ENCODE measurements at places on chromosomes 2 and 18.

DNA sequence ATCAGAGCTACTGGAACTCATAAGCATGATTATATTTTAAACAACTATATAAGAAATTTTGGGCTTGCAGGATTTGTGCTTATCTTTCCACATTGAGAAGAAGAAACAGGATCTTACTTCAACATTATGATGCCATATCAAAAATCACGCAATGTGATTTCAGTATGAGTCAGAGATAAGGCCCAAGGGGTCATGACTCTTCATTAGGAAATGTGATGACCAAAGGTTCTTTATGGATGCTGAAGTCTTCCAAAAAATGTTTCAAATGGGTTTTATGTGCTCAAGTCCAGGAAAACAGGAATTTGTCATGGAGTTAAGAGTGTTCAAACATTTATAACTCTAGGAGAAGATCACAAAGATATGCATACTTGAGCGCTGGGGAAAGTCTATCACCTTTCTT, 7.8 kb upstream of the SERPINB2 start:
- no peak for DNase-seq

DNA sequence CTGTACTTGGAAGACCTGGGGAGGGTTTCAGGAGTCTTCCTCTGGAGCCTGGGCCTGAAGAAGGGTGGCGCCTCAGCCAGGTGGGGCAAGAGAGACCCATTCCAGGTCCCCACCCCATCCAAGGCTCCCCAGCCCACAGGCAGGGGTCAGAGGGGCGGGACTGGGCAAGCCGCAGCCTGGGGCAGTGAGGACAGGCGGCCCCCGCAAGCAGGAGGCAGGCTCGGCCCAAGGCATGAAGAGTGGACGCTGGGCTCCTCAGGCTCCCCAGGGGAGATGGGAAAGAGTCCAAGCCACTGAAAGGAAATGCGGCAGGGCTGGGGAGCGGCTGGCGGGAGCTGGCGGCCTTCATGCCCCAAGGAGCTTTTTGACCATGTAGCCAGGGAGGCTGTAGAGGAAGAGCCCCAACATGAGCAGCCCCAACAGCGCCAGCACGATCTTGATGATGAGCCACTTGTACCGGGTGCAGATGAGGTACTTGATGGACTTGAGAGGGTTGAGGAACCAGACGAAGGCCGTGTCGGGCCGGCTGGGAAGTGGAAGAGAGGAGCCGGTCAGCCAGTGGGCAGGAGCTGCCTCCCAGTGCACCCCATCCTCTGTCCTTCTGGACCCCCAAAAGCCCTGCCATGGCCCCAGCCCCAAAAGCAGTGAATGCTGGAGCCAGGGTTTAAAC, 20.1 kb downstream of the OTOF start:
- DNase-seq = no peak

DNA sequence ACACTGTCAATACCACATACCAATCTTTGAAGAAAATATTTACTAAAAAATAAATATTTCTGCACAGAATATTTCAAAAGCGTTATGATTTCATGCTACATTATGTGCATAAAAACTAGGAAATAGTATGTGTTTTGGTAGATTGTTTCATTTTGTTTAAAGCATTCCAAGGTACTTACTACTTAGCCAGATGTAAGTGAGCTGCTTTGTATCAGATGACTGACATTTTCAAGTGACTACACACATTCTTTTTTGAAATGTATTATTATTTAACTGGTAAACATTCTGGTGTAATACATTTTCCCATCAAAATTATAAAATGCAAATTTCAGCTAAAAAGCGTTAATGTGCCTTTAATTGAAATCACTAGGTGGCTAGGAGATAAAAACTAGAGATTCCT, 21.5 kb downstream of the GCA start:
- no peak for DNase-seq

GRCh38 chr18:54916507-54916906, 42.8 kb downstream of the CCDC68 start:
- no peak for DNase-seq

GRCh38 chr2:160609346-160609745, 115.7 kb upstream of the RBMS1 start:
- DNase-seq = no peak

DNA sequence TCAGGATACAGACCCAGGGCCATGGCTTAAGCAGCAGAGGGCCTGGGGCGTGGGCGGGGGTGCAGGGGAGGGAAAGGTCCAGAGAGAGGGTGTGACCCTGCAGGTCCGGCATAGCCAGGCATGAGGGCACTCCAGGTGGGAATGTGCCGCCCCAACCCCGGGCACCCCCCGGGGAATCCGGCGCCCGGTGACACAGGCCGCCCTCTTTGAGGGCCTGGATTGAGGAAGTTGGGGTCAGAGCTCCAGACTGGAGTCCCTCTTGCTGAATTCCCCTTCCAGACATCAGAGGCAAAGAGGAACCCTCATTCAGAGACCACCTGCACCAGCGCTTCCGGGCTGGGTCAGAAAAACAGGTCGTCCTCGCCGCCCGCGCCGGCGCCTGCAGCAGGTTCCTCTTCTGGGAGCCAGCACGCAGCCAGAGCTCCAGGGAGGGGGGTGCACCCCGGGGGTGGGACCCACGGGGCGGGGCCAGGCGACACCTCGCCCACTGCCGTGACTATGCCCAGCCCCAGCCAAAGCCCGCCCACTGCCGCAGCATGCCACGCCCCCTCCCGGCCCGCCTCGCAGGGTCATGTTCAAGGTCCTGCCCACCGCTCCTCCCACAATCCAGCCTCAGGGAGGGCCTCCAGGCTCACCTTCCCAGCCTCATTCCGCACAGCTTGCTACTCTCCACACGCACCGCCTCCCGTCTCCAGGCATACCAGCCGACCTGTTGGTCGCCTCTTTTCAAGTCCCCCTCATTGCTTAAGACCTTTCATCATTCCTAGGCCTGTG, 98.3 kb upstream of the ID2 start:
- peak; percentile 44 for DNase-seq

- no peak for DNase-seq
Measured at GRCh38 chr2:211877061-211877460, 661.5 kb downstream of the ERBB4 start.

DNA sequence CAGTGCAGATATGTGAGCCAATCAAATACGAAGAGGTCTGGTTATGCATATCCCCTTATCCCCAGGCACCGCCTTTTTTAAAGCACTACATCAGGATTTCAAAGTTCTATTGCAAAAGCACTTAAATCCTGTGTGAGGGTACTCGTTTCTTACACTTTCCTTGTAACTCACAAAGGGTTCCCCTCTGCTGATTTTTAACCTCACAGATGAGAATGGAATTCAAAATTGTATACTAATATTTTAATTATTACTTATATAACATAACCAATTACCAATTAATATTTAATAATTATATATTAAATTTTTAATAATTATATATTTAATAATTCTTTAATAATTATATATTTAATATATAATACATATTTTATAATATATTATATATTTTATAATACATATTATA, 126.2 kb upstream of the MAPRE2 start:
- DNase-seq = no peak

GRCh38 chr2:173436088-173436487, 81.4 kb downstream of the CDCA7 start:
- DNase-seq = no peak

GRCh38 chr2:55282110-55282917, 13.3 kb upstream of the MTIF2 start:
- peak; percentile 36 for DNase-seq

DNA sequence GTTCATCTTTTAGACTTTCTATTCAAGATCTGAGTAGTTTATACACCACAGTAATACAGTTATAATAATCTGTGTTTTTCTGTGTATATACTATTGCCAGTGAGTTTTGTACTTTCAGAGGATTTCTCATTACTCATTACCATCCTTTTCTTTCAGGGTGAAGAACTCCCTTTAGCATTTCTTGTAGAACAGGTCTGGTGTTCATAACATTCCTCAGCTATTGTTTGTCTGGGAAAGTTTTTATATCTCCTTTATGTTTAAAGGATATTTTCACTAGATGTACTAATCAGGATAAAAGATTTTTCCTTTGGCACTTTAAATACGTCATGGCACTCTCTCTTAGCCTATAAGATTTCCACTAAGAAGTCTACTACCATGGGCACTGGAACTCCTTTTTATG, 705.5 kb downstream of the SLC4A3 start:
- no peak for DNase-seq

GRCh38 chr2:63544017-63544627, 44.2 kb downstream of the WDPCP start:
- DNase-seq = no peak

- no peak for DNase-seq
Measured at GRCh38 chr18:75544051-75544481, 116.6 kb upstream of the SMIM21 start.

DNA sequence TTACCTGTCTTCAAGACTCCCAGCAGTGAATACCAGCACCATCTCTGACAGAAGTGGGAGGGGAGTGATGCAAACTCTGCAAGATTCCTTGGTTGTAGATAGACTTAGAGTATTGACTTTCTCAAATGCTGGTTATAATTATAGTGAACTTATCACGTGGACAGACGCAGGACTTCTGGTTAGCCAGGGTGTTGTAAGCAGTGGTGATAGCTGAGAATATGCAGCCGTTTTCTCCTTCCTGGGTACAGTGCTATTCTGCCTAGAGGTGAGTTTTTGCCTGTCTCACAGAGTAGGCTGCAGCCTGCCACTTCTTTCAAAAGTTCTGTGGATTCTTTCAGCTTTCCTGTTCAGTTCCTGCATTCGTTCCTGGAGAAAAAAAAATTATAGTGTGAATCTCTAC, 733 bp upstream of the CXCR2 start:
- no peak for DNase-seq

DNA sequence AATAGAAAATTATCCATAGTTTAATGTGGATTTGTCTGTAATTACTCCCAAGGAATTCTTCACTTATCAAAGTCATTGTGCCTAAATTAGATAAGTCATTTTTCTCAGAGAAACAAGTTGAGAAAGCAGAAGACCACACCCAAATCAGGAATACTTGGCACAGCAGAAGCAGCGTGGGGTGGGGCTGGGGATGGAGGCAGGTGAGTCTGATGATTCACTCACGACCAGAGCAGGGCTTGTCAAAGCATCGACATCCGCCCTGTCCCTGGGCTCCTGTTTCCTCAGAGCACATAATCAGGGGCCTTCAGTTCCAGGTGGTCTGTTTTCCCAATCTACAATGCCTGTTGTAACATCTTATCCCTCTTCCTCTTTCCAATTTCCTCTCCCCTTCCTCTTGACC, 31.5 kb upstream of the COLEC12 start:
- DNase-seq = no peak

DNA sequence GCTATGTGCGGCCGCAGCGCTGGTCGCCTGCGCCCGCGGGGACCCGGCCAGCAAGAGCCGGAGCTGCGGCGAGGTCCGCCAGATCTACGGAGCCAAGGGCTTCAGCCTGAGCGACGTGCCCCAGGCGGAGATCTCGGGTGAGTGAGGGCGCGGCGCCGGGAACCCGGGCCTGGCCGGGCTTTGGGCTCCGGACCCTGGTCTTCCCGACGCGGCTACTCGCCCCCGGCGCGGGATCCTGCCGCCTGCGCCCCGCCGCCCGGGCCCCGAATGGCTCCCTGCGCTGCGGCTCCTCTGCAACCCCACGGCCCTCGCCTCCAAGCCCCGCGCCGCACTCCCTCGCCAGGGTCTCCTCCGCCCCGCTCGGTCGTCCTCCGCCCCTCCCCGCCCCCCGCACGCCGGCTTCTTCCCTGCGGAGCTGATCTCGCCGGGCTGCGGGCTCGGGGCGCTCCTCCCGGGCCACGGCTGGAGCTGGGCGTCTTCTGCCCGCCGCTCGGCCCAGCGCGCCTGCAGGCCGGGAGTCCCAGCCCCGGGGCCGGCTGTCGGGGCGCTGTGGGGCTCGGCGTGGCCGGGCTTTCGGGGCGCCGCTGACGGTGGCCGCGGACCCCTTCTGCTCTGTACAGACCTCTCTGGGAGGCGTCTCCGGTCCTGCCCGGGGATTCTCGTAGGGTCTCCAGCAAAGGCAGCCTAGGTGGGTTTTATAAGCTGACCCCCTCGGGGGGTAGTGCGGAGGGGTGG, 652 bp downstream of the GPC1 start:
- DNase-seq = no peak

DNA sequence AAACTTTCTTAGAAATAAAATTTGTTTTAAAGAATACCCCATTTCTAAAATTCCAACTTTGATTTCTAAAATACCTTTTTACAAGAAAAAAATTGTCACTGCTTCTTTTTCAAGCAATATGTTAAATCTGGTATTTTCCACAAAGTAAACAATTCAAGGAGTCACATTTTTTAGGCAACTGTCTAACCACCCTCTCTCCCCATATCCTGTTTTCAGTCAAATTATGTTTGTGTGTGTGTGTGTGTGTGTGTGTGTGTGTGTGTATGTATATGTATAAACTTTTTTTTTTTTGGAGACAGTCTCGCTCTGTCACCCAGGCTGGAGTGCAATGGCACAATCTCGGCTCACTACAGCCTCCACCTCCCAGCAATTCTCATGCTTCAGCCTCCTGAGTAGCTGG, 59.3 kb downstream of the ADNP2 start:
- no peak for DNase-seq

GRCh38 chr2:137964066-137964858, at the start of gene HNMT:
Gene HNMT, plus strand, starts transcription at chr2:137964473. Its CDS starts 19 bp downstream, at chr2:137964492.
- DNase-seq = peak; percentile 55

GRCh38 chr2:202604699-202605098, 30.1 kb upstream of the FAM117B start:
- no peak for DNase-seq

DNA sequence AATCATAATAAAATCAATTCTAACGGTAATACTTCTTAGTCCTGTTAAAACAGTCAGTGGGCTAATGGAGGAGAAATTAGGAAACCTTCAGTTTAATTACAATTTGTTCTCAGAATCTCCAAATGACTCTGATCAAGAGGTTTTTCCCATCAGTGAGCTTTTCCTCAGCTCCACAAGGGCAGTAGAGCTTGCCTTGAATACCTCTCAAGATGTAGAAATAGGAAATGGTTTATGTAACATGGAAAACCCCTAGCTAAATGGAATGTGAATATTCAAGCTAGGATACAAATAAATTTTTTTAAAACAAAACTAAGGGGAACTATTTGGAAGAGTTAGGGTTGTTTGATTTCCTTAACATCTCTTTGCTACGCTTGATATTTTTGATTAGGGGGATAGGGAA, 87.5 kb downstream of the PLEKHM3 start:
- DNase-seq = no peak

DNA sequence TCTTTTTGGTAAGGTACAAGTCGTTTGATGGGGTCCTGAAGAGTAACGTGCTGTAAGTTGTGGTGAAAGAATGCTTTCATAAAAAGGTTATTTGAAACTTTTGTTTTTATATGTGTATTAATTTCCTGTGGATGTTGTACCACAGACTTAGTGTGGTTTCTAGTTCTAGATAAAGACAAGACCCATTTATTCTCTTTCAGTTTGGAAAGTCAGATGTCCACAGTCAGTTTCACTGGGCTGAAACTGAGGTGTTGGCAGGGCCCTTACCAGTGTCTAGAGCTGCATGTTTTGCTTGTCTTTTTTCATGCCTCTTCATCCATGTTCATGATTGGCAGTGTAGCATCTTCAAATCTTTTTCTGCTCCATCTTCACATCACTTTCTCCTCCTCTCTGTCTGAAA, 22.1 kb upstream of the DOCK10 start:
- DNase-seq = no peak

- DNase-seq = no peak
Measured at GRCh38 chr2:159137511-159138241, 148.8 kb downstream of the WDSUB1 start.

- DNase-seq = no peak
Measured at GRCh38 chr18:35043207-35043606, 2.0 kb downstream of the MAPRE2 start.

Measured in amygdala (tissue), 56 donors.